Stimulated activated CD4-positive, alpha-beta T cell treated with anti-CD3 and anti-CD28 coated beads, Interleukin-12 subunit alpha, Interleukin-12 subunit beta, amount 100 ng/mL, for 24 hours (primary cell): ENCODE measurements at places on chromosomes 3 and 15.

- no peak for DNase-seq
These were observed 407.0 kb upstream of the RGMA start for GRCh38 chr15:93495799-93496637.

GRCh38 chr3:15345608-15346137 is 13.3 kb upstream of the SH3BP5 start:
- no peak for DNase-seq

GRCh38 chr3:181629029-181629428 is 82.7 kb upstream of the SOX2 start:
- no peak for DNase-seq

DNA sequence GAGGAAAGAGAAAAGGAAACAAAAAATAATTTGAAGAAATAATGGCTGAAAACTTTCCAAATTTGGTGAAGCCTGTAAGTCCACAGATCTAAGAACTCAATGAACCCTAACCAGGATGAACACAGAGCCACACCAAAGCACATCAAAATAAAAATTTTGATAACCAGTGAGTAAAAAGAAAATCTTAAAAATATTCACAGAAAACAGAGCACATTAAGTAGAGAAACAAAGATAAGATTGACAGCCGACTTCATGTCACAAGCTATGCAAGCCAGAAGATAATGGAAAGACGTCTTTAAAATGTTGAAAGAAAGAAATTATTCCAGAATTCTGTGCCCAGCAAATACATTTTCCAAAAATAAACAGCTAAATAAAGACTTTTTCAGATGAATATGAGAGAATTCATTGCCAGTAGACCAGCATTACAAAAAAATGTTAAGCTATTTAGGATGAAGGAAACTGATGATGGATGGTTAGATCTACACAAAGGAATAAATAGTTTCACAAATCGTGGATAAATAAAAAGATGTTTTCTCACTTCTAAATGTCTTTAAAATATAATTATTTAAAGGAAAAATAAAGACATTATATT is 140.2 kb upstream of the SKOR1 start:
- DNase-seq = no peak

DNA sequence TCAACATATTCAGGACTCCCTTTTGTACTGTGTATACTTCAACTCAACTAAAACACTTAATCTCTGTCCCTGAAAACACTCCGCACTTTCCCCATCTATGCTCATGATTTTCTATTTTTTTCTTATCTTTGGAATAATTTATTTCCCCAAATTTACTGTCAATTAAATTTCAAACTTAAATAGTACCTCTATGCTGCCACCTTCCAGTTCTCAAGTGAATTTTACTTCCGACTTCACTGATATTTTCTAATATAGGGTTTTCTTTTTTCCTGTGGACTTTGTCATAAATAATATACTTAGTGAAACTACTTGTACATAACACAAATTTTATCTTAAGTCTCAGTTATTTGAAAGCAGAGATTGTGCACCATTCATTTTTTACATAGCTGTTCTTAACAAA is 1303.3 kb downstream of the OTOL1 start:
- no peak for DNase-seq
